Stimulated activated CD8-positive, alpha-beta memory T cell treated with anti-CD3 and anti-CD28 coated beads, Interleukin-2, amount 100 ng/mL, for 48 hours (primary cell): ENCODE measurements at places on chromosomes 5 and 9.

DNA sequence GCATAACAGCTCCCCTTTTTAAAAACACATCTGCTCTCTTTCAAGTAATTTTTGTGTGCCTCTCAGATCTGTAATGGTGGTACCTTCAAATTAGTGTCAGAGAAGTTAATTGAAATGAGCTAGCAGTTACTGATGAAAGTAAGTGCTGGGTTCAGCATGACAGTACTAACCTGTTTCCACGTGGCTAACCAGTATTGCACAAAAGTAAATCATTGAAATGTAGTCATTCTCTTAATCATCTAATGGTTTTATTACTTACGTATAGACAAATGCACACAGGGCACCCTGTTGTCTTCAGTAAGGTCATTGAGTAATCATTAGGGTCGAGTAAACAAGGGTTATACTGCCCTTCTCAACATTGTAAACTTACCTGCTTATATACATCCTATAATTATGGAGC, 157.8 kb upstream of the PRR16 start:
- DNase-seq = no peak

GRCh38 chr5:174521449-174521848, 202.9 kb upstream of the MSX2 start:
- DNase-seq = no peak

- no peak for DNase-seq
These were observed 484.3 kb downstream of the BNC2 start for GRCh38 chr9:16386007-16386826.

DNA sequence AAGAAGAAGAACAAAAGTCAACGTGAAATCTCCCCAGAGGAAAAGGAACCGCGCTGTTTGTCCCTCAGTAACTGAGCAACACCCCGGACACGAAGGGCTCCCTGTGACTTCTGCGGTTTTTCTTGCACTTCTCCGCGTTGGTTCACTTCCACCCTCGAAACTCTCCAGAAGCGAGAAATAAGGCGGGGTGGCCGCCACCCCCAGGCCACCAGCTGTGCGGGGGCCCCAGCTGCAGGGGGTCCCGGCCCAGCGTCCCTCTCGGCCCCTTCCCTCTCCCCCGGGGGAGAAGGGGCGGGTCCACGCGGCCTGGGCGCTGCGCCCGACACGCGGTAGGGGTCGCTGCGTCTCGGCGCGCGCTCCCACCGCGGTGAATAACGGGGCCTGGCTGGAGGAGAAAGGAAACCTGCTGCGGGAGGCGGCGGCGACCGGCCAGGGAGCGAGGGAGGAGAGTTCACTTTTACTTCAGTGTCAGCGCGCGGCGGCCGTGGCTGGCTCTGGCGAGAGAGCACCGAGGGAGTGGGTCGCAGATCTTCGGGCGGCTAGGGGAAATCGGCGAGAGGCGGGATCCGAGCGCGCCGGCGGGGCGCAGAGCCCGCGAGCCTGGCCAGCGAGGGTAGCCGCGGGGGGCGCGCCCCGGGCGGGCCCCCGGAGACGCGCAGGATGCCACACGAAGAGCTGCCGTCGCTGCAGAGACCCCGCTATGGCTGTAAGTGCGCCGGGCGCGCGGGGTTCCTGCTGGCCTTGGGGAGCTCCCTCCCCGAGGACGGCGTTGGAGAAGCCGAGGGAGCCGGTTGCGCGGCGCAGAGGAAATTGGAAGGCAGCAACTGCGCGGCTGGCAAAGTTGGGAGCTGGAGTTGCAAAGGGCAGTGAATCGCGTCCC, at the start of gene IQGAP2:
TSS of gene IQGAP2 (plus strand) at position 400 of the 880 bp plus-strand sequence. CDS start at position 661, 261 bp downstream.
- peak; percentile 63 for DNase-seq

DNA sequence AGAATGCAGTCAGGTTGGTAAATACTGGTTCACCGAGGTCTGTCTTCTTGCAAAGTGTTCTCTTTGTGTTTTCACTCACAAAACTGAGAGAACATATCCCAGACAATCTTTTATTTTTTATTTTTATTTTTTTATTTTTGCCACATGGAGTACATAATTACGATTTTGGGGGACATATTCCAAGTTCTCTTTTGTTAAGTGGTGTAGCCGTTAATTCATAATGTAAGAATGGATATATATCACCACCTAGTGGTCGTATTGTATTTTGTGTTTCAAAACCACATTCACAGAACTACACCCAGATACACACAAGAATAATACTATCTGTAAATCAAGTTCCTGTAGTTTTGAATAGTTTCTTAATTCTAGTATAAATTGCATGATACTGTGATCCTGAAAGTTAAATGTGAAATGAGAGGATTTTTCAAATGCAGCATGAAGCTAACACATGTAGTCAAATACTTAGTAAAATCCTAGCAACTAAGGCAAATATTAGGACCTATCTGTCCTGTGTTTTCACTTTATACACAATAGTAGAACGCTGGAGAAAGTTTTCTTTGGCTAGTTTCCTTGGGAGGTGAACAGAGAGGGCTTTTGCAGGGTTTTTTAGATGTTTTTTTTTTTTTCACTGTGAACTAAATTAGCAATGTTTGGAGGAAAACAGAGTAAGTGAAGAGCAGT, 92.7 kb downstream of the VCAN start:
- no peak for DNase-seq

DNA sequence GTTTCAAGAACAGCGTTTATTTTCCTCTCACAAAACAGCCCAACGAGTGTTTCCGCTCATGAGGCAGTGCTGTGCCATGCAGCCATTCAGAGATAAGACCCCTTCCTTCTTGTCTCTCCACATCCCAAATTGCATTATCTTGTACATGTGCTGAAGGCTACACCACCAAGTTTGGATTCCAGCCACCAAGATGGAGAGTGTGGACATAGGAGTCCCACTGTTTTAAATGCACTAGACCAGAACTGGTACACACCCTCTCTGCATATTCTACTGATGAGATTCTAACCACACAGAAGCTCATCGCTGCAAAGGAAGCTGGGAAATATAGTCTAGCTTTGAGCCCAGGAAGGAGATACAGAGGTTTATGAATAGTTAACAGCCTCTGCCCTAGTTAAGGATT, 509.4 kb downstream of the NFIB start:
- DNase-seq = no peak

- DNase-seq = no peak
These were observed 226.7 kb downstream of the AGTPBP1 start for GRCh38 chr9:85515021-85515420.

DNA sequence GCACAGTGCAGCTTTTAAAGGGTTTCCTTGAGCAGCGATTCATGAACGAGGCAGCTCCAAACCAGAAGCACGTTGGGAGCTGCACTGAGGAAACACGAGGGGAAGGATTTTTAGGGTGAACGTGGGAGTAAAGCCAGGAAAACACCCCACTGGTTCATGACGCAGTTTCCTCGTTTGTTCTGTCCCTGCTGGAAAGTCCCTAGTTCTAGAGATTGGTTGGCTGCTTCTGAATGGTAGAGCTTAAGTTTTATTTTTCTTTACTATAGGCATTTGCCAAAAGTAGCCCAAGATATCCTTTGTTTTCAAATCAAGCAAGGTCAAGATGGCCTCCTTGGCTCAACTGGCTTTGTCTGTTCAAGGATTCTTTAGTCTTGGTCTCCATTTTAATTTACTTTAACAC, 116.5 kb upstream of the CACNA1B start:
- no peak for DNase-seq

DNA sequence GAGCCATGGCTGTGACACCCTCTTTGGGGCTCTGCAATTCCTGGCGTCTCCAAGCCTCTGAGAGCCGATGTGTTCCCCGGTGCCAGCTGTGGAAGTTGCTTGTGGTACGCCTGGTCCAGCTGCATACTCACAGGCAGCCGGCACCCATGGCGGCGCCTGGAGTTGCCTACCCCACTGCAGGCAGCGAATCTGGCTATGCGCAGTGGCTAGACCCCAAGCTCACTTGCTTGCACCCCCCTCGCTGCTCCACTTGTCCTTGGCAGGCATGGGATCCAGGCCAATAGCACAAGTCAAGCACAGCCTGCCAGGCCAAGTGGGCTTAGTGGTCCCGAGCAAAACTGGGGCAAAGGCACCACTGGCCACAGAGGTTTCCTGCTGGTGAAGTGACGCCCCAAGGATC, 24.7 kb upstream of the GABRA6 start:
- DNase-seq = no peak

- DNase-seq = no peak
These were observed 22.6 kb upstream of the SUSD3 start for GRCh38 chr9:93035821-93036351.

GRCh38 chr9:450561-450960, 235.9 kb downstream of the DOCK8 start:
- DNase-seq = no peak

DNA sequence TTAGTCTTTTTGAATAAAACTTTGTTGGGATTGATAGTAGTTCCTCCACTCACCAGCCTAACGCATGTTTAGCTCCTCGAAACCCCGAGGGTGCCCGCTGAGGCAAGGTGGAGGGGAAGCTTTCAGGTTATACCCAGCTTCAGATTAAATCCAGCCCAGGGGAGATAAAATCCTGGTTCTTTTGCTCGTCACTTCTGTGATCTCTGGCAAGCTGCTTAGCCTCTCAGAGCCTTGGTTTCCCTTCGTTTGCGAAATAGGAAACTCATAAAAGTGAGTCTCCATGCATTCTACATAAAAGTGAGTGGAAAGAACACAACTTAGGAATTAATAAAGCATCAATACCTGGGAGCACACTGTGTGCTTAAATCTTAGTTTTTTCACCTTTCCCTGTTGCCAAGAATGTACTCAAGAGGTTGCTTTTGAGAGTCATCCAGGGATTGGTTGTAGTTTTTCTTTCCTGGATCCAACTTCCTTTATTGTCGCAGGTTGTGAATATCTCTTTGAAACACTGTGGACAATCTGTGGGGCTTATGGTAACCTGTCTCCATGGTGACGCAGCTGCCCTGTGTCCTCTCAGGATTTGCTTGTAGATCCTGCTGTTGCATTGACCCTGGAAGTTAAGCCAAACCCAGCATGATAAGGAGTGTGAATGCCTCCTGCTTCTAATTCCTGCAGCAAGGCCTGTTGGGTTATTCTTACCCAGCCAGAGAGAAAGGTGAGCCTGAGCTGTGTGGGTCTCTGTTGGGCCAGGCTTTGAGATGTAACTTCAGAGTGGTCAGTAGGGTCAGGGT, 2.0 kb downstream of the GALNT12 start:
- no peak for DNase-seq

DNA sequence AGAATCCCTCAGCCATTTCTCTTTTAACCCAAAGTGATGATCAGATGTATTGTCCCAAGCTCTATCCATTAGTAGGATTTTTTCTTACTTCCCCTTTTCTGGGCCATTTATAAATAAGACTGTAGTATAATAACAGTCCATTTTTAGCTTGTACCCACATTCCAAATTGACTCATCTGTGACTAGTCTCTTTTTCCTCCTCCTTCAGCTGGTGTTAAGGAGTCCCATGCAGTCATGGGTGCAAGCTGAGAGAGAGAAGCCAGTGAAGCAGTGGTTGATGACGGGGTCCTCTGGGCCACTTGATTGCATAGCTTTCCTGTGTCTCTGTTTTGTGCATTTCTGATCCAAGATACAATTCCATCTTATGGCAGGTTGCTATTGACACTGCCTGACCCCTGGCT, 476.0 kb upstream of the CD180 start:
- DNase-seq = no peak

DNA sequence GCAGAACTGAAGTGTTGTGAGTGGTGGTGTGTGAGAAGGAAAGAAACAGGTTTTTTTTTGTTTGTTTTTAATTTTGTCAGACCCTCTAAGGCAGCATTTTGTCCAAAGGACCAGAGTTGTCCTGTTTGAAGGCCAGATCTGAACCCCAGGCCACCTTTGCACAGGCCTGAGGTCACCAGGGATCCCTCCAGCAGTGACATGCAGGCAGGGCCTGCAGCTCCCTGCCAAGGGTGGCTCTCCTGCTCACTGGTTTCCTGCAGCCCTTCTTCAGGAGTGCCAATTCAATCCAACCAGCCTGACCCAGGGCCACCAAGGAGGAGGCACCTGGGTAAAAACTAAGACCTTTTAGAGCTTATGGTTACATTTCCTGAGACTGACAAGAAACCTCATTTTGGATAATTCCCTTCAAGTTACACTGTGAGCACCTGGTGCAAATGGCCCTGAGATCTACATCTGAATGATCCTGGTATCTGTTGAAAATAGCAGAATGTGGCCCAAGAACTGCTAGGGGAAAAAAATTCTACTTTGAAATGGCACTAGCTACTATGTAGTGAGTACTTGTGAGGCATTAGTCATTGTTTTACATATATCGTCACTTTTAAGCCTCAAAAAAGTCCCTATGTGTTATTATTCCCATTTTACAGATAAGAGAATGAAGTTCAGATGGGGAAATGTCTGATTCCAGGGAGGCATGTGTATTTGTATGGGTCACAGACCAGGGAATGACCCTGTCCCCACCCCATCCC, 33.5 kb upstream of the SMU1 start:
- DNase-seq = no peak

DNA sequence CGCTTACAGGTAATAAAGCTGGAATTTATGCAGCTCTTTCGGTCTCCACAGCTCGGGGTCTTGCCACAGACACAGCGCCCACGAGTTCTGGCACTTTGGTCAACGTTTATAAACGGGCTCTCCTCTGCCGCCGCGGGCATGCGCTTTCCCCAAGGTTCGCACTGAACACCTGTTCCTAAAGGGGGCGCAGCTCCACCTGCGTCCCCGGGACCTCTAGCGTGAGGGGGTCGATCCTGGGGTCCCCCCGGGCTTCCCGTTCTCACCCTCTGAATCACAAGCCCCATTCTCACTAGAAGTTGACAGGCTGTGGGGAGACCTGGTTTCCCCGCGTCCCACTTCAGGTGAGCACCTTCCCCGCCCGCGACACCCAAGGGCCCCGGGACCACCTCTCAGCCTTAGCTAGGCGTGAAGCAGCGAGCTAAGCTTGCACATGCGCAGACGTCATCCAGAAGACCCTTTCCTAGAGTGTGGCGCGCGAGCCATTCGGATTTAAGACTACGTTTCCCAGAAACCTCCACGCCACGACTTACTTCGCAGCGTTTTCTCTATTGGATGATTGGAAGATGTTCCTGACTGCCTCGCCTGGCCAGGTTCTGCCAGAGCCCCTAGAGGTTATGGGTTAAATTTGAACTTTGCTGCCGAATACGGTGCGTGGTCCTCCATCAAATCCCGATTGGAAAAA, 21.3 kb upstream of the ZNF782 start:
- DNase-seq = peak; percentile 41

DNA sequence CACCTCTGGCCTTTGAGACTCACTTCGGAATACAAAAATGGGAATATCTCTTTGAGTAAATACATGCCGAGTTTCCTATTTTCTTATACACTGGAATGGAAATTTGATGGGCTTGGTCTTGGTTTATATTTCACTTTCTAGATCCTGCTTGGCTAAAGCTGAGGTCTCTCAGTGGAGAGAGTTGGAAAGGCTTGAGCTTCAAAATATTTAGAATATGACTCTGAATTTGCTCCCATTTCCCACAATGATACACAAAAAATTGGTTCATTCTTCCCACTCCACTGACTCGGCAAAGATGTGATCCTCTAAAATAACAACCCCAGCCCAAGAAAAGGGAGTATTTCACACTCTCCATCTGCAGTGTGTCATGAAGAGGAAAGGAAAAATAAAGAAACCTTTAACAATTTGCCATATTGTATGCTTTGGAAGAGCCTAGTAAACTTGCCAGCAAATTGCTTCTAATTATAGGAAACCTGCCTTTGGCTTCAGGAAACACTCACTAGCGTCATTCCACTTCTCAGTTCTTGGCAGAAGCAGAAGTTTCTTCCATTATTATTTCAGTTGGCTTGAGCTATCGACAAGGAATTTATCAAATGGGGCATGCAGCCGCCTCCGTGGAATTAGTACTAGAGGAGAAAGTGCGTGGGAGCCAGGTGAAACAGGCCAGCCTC, 302.9 kb downstream of the NSG2 start:
- no peak for DNase-seq
